ENCODE measurements at places on chromosomes 1 and 21. TPM values are rescaled to one million over a fixed set of nuclear protein-coding genes. Genes with fewer than 3 reads are reported as not detected.

GRCh38 chr1:31487143-31487542, 74.1 kb downstream of the SERINC2 start:
- no peak overlapping the region for H3K27ac ChIP-seq
- no peaks in the 10 kb centered on the region for H3K36me3 ChIP-seq
- no peaks in the 10 kb centered on the region for H3K27me3 ChIP-seq
- no peaks in the 10 kb centered on the region for H3K4me1 ChIP-seq

GRCh38 chr1:99137554-99138206, 126.6 kb upstream of the PLPPR4 start:
- no peaks in the 10 kb centered on the region for H3K36me3 ChIP-seq
- H3K4me1 ChIP-seq, result no peaks in the 10 kb centered on the region
- H3K27me3 ChIP-seq, result no peaks in the 10 kb centered on the region
- H3K27ac ChIP-seq, result no peak overlapping the region
- DNase-seq, result no peak
- H3K4me3 ChIP-seq, result no peak overlapping the region

GRCh38 chr1:117177376-117177775, 33.4 kb downstream of the VTCN1 start:
- no peaks in the 10 kb centered on the region for H3K4me1 ChIP-seq
- H3K27ac ChIP-seq, result no peak overlapping the region
- no peaks in the 10 kb centered on the region for H3K36me3 ChIP-seq
- no peak overlapping the region for H3K4me3 ChIP-seq
- H3K27me3 ChIP-seq, result no peaks in the 10 kb centered on the region

The PADI2 gene
- total RNA-seq, result 1.2 TPM

The FCRL2 gene
- total RNA-seq, result not detected

DNA sequence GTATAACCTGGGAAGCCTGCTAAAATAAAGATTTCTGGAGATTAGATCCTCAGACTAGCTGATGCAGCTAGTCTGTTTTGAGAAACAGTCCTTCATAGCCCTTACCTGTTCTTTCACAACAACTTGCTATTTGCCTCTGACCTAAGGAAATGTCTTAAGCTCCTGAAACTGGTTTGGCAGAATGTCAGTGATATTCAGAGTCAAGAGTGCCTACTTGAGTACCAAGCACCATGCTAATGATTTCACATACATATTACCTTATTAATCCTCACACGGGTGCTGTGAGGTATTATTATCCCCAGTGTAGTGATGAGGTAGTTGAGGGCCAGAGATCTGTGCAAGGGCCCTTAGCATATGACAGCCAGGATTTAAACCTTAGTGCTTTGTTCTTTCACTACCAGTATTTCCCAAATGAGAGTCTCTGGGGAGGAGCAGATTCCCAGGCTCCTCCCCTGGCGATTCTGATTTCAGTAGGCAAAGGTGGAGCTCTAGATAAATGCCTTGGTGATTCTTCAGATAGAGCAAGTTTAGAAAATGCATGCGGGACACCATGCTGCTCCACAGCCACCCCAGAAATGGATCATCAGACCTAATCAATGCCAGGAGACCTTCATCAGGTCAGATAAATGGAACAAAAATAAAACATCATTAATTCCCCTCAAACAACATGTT, 47.4 kb upstream of the WNT2B start:
- no peaks in the 10 kb centered on the region for H3K27me3 ChIP-seq
- H3K36me3 ChIP-seq, result no peaks in the 10 kb centered on the region
- DNase-seq, result no peak

- H3K27me3 ChIP-seq, result no peaks in the 10 kb centered on the region
- H3K4me3 ChIP-seq, result no peak overlapping the region
- H3K36me3 ChIP-seq, result no peaks in the 10 kb centered on the region
- no peak overlapping the region for H3K27ac ChIP-seq
- DNase-seq, result no peak
Observed at GRCh38 chr1:56506951-56507491, 72.3 kb downstream of the PLPP3 start.

GRCh38 chr1:216723274-216723780, at the start of gene ESRRG:
ESRRG (minus strand) TSS chr1:216723429; CDS start chr1:216723299, 130 bp downstream.
- H3K4me1 ChIP-seq, result no peaks in the 10 kb centered on the region
- no peak within 1 kb of the TSS for H3K27ac ChIP-seq
- H3K27me3 ChIP-seq, result no peaks in the 10 kb centered on the region
- no peak within 1 kb of the TSS for H3K4me3 ChIP-seq
- peak; percentile 27 for DNase-seq

The NBPF1 gene
- total RNA-seq, result 111 TPM

- DNase-seq, result no peak
- H3K4me1 ChIP-seq, result no peaks in the 10 kb centered on the region
- H3K27me3 ChIP-seq, result no peaks in the 10 kb centered on the region
- no peak overlapping the region for H3K4me3 ChIP-seq
Observed at GRCh38 chr1:53348486-53349368, 20.9 kb upstream of the LRP8 start.

GRCh38 chr1:161421456-161421855, 53.8 kb upstream of the CFAP126 start:
- no peak overlapping the region for H3K27ac ChIP-seq
- no peaks in the 10 kb centered on the region for H3K4me1 ChIP-seq
- H3K4me3 ChIP-seq, result no peak overlapping the region
- DNase-seq, result no peak

DNA sequence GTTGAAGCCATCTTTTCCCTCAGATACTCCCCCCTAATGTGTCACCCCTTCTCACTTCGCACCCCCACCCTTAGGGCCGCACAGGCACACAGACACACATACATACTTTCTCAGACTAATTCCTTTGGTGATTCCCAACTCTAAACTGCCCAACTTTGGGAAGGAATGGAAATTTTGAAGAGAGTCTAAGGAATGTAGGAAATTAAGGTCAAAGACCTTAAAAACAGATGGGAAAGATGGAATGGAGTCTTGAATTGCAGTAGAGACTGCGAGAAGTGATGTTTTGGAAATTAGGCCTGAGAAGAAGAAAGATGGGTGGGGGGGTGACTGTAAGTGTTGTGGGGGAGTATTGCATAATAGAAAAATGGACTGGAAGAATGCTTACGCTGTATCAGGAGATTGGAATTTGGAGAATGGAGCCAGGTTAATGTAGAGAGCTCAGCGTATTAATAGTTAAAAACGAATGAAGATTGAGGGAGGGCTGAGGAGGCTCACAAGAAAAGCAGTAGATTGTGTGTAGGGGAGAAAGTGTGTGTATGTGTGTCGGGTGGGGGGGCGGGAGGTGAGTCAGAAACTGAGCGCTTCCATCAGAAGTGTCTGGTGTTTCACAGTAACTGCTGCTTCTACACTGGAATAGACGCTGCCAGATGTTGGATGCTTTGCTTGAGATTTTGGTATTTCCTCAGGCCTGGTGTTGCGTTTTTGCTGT, 1.7 kb downstream of the PIP5K1A start:
- no peak for DNase-seq
- H3K27me3 ChIP-seq, result no peaks in the 10 kb centered on the region
- no peaks in the 10 kb centered on the region for H3K36me3 ChIP-seq

GRCh38 chr1:17290553-17290952, 17.4 kb upstream of the PADI4 start:
- no peaks in the 10 kb centered on the region for H3K4me1 ChIP-seq
- DNase-seq, result no peak
- no peak overlapping the region for H3K4me3 ChIP-seq
- H3K27me3 ChIP-seq, result no peaks in the 10 kb centered on the region

The DISC1 gene
- 21.9 TPM for total RNA-seq

The AGL gene
- 10.0 TPM for total RNA-seq

DNA sequence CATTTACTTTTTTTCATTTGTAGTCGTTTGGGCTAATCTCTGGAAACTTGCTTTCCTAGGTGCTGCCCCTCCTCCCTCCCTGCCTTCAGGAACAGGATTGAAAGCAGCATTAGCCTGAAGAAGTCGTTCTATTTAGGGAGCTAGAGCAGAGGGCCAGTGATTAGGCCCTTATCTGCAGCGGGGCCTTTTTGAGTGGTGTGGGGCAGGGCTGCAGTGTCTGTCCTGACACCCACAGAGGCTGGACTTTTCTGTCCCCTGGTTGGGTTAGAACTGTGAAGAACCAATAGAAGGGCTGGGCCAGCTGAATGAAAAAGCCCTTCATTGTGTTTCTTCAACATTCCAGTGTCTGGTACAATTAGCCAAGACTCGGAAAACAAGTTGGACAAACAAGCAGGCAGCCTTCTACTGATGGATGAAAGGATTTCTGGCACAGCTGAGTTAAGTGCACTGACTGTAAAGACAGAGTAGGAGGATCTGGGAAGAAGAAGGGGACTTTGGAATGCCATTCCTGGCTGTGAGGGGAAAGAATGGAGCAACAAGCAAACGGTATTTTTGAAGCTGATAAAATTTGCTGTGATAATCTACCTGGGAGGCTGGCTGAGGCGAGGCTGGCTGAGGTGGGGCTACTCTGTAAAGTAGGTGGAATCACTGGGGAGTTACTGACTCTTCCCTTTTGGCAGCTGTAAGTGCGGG, 9.7 kb downstream of the MACF1 start:
- no peak for DNase-seq
- no peak overlapping the region for H3K27ac ChIP-seq
- H3K4me1 ChIP-seq, result peaks cover 23% of the 10 kb centered on the region
- H3K4me3 ChIP-seq, result no peak overlapping the region
- no peaks in the 10 kb centered on the region for H3K27me3 ChIP-seq

The NCAM2 gene
- 1.2 TPM for total RNA-seq

The GBP5 gene
- 1.7 TPM for total RNA-seq

DNA sequence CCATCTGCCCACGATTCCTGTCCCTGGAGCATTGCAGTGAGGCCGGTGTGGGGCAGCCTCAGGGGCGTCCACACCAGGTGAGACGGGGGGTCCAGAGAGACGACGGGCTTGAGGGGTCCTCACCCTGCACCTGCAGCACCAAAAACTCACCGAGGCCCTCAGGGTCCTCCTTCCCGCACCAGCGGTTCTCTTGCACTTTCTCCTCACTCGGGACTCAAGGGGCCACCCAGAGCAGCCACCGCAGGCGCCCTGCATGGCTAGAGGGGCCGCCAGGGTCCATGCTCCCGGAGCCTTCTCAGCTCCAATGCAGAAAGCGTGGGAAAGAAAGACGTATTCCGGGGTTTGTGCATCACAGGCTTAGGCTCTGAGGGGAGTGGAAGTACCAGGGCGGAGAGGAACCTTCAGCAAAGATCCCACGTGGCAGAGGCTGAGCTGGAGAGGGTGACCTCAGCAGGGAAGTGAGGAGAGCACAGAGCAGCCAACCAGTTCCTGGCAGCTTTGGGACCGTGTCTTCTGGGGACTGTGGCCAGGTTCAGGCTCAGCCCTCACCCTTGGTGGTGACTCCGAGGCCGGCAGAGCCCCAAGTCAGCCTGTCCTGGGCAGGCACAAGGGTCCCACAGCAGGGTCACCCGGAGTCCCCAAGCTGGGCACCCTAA, 19.5 kb upstream of the COL6A2 start:
- peak; percentile 15 for DNase-seq
- H3K27me3 ChIP-seq, result no peaks in the 10 kb centered on the region
- H3K27ac ChIP-seq, result no peak overlapping the region
- H3K4me1 ChIP-seq, result no peaks in the 10 kb centered on the region
- H3K4me3 ChIP-seq, result no peak overlapping the region

GRCh38 chr1:99673315-99673714, 27.4 kb downstream of the PALMD start:
- peaks cover 6% of the 10 kb centered on the region for H3K4me1 ChIP-seq
- no peaks in the 10 kb centered on the region for H3K27me3 ChIP-seq
- no peak overlapping the region for H3K27ac ChIP-seq
- no peak for DNase-seq
- H3K4me3 ChIP-seq, result no peak overlapping the region
- H3K36me3 ChIP-seq, result no peaks in the 10 kb centered on the region

DNA sequence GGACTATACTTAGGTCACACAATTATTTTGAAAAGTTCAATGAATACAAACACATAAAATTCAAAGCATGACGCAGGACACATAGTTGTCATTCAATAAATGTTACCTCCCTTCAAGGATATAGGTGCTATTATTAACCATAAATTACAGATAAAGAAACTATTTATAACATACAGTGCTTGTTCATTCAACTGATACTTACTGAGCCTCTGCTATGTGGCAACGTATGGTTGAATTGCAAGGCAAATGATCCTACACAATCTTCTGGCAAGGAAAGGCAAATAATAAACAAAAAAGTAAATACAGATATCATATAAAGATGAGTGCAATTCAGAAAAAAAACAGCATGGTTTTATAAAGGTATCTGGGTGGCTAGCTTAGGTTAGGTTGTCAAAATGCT, 614.7 kb downstream of the LTN1 start:
- no peak for DNase-seq
- H3K4me3 ChIP-seq, result no peak overlapping the region
- no peaks in the 10 kb centered on the region for H3K27me3 ChIP-seq

GRCh38 chr1:48746906-48747305, 29.8 kb downstream of the BEND5 start:
- H3K4me3 ChIP-seq, result no peak overlapping the region
- no peaks in the 10 kb centered on the region for H3K4me1 ChIP-seq
- DNase-seq, result no peak
- no peaks in the 10 kb centered on the region for H3K27me3 ChIP-seq

DNA sequence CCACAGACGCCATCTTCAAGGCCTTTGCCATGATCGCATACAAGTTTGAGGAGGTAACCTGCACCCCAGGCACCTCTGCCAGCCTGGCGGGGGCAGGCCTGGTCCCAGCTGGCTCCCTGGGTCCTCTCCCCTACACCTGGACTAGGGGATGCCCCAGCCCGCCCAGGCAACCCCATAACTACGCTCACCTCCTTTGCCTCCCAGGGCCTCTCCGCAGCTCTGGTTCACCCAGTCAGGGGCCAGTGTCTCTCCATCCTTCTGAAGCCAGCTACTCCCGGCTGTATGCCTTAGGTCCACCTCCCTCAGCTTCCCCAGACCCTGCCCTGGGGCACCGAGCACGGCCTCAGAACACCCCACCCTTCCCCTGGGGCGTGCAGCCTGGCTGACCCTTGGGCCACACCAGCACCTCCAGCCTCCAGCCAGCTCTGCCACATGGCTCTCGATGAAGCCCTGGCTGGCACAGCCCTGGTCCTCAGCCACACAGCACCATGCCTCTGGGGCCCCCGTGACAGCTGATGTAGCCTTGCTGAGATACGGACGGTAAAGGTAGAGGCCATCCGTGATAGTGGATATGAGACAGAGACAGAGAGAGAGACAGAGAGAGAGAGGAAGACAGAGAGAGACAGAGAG, 80.4 kb upstream of the COL6A1 start:
- no peaks in the 10 kb centered on the region for H3K4me1 ChIP-seq
- H3K4me3 ChIP-seq, result no peak overlapping the region
- peak; percentile 15 for DNase-seq
- no peaks in the 10 kb centered on the region for H3K36me3 ChIP-seq
- no peak overlapping the region for H3K27ac ChIP-seq
- no peaks in the 10 kb centered on the region for H3K27me3 ChIP-seq

DNA sequence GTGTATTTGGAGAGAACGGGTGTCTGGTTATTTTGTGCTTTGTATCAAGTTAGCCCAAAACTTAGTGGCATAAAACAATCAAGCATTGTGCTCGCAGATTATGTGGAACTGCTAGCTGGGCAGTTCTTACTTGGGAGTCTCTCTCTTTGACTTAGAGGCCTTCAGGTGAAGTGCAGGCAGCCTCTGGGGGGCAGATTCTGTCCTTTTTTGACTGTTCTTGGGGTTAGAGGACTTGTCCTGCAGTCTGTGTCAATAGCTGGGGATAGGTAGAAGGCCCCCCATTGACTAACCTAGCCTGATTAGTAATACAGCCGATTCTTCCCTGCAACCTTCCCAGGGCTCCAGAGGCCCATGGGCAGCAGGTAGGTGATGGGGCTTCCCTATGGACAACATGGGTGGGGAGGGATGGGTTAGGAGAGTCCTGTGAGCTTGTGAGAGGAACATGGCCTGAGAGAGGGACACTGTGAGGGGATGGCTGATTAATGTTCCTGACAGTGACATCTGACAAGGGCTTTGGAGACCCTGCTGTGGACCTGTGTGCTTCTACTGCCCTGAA, 37.2 kb upstream of the ACOT11 start:
- no peaks in the 10 kb centered on the region for H3K36me3 ChIP-seq
- no peaks in the 10 kb centered on the region for H3K27me3 ChIP-seq
- no peak overlapping the region for H3K4me3 ChIP-seq
- no peaks in the 10 kb centered on the region for H3K4me1 ChIP-seq

The RPL5 gene
- total RNA-seq, result 3,515 TPM

The LORICRIN gene
- total RNA-seq, result 0.25 TPM

Data from ovary (tissue), 10 donors.